Endothelial cell of coronary artery (primary cell): ENCODE measurements at places on chromosomes 6 and 20. TPM values are rescaled to one million over a fixed set of nuclear protein-coding genes. Genes with fewer than 3 reads are reported as not detected.

The PPP1R3G gene
- 0.27 and 1.2 TPM in 2 replicates for total RNA-seq

The SERINC1 gene
- total RNA-seq, result 154 and 199 TPM in 2 replicates

The GINS1 gene
- 5.4 and 13.6 TPM in 2 replicates for total RNA-seq

The KHDC1 gene
- 0.72 and 0.85 TPM in 2 replicates for total RNA-seq

The CCN6 gene
- not detected in 2 replicates for total RNA-seq

The ENPP1 gene
- 0.47 and 2.1 TPM in 2 replicates for total RNA-seq

The HSPA1L gene
- 0.72 and 0.85 TPM in 2 replicates for total RNA-seq

The CCN5 gene
- 0.09 and 0.66 TPM in 2 replicates for total RNA-seq

The PRKN gene
- total RNA-seq, result 0.09 TPM in 2 replicates

The BNIP5 gene
- not detected in 2 replicates for total RNA-seq
